ENCODE measurements at places on chromosomes 3 and 15.

- no peak for DNase-seq
These were observed 17.6 kb downstream of the TKT start for GRCh38 chr3:53238051-53238850.

DNA sequence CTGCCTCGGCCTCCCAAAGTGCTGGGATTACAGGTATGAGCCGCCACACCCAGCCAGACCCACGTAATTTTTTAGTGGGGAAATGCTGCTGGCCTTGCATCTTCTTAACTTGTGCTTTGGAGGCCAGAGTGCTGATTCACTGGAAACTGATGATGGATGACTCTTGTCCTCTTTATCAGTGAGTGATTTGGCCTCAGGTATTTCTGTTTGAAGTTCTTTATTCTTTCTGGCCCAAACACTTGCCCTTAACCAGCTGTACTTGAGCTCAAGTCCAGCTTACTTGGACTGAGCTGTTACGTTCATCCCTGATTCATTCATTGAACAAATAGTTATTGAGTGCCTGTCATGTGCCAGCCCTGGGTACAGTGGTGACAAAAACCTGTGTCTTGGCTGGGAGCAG lies 4.2 kb downstream of the PTPN23 start:
- DNase-seq, result no peak

- no peak for DNase-seq
These were observed 284.9 kb downstream of the UACA start for GRCh38 chr15:70478251-70478990.

DNA sequence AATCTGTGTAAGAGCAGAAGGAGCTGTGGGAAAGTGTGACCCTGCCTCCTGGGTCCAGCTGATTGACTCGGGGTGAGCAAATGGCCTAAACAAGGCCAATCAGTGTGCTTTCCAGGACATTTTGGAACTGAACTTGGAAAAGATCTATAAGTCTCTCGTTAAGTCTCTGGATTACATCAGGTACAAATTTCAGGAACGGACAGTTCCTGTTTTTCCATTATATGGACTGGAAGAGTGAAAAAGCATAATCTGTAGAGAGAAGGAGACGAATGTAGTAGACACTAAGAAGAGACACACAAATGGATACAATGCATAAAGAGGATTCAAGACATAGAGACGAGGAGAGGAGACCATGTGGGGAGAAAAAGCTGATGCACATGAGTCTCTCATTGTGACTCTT lies 167.3 kb downstream of the C3orf70 start:
- DNase-seq, result no peak

DNA sequence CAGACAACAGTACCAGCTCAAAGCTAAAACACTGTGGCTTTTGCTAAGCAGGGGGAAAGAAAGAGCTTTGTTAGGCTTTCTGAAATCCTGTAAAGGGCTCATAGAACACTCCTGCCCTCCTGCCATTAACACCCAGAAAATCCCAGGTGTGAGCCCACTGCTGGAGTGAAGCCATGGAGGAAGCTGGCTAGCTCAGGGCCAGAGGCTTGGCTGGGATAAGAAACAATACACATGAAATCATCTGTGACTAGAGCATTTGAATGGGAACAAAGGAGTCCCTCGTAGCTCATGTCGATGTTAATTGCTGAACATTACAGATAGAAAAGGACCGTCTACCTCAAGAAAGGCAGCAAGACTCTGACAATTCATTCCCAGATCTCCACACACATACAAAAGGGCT lies 23.5 kb downstream of the RUVBL1 start:
- no peak for DNase-seq

GRCh38 chr3:158804441-158804840 lies 2.6 kb downstream of the MFSD1 start:
- no peak for DNase-seq

GRCh38 chr3:135992072-135992471 lies 26.5 kb downstream of the PPP2R3A start:
- DNase-seq, result no peak

GRCh38 chr3:12501360-12502020 lies 17.2 kb downstream of the TSEN2 start:
- DNase-seq, result no peak

GRCh38 chr3:191329654-191330529 lies at the start of gene UTS2B:
UTS2B (minus strand) TSS chr3:191330526; CDS start chr3:191282189, 48,337 bp downstream.
- DNase-seq, result no peak

DNA sequence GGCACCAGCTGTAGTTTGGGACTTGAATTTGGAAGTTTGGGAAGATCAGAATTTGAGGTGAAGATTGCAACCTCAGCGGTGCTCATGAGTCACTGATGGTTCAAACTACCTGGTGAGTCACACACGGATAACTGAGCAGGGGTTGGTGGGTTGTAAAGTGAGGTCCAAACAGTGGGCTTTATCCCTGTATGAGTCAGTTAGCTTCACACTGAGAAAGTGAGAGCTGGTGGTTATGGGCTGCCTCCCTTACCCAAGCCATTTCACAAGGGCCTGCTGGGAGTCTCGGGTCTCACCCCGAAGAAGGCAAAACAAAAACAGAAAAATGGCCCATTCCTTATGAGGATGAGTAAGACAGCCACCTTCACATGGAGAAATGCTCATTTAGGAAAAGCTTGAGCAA lies 77.0 kb downstream of the ITGA11 start:
- no peak for DNase-seq

GRCh38 chr3:15331606-15332404 lies 581 bp downstream of the SH3BP5 start:
- DNase-seq, result no peak

GRCh38 chr3:39196671-39197356 lies 4.4 kb upstream of the XIRP1 start:
- DNase-seq, result no peak

DNA sequence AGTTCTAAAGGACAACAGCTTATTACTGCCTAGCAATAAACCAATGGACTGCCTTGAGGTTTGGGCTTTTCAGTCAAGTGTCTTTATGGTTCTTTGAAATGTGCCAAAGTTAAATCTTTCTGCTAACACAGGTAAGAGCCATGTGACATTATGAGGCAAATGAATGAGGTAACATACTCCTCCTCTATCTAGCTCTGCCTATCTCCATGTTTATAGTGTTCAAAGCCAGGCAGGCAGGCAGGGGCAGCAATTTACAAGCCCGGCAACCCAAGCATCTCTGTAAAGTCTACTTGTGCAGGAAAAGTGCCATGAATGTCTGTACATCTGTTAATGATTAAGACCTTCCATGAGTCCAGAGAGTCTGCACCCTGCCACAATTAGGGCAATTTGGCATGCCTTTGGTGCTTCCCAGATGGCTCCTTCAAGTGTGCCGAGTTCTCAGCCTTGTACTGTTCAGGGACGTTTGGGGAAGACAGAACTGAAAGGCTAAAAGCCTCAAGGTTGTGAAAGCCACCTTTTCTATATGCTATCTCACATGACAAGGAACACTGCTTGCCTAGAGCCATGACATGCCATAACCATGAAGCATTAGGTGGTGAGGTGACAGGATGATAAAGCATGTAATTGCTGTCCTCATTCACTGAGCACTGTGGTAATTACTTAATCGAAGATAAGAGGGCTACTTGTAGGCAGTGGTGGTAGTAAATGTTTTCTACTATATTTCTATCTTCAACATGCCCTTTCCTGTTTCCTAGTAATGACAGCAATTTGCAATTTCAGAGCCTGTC lies 41.4 kb upstream of the EIF1B start:
- DNase-seq, result no peak

DNA sequence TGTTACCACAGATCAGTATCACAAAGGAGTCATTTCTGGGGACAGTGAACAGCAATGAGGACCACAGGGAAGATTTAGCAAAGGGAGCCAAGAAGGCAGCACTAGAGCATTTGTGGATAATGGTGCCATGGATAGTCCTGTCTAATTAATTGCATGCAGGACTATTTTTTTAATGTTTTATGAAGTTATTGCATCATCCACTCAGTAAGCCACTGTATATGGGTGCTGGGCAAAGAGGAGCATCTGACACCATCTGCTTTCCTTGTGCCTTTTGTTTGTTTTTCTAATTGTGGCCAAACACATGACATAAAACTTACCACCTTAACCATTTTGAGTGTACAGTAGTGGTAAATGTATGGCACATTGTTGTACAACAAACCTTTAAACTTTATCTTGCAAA lies 301.1 kb upstream of the LRRFIP2 start:
- DNase-seq, result no peak

- no peak for DNase-seq
These were observed 100.5 kb downstream of the PDCD6IP start for GRCh38 chr3:33898901-33899300.

- DNase-seq, result no peak
These were observed 94.0 kb downstream of the CORO2B start for GRCh38 chr15:68672781-68673205.

DNA sequence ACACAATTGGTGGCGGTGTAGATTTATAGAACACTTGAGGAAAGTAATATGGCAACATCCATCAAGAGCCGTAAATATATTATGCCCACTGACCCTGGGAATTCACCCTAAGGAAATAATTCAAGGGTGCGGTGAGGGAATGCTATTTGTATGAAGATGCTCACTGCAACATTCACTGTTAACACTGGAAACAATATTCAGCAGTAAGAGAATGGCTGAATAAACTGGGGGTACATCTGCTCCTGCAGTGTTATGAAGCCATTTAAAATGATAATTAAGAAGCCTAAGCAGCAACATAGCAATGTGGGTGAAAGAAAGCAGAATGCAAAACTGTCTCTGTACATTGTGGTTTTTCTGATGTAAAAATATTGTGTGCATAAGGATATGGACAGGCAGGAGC lies 87.6 kb downstream of the RAB11A start:
- no peak for DNase-seq

- DNase-seq, result no peak
These were observed 12.1 kb downstream of the CORO2B start for GRCh38 chr15:68590721-68591389.

GRCh38 chr15:55589287-55589686 lies 1.1 kb upstream of the PYGO1 start:
- no peak for DNase-seq

DNA sequence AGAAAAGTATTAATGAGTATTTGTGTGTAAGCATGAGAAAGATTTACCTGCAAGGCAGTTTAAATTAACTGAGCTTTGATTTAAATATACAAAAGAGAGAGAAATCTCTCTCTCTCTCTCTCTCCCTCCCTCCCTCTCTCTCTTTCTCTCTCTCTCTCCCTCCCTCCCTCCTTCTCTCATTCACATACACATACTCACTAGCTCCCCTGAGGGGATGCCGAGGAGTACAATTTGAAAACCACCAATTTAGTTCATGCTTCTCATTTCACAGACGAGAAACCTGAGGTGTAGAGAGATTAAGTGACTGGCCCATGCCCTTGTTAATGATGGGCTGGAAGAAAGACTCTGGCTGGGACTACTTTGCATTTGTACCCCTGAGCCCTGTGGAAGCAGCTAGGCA lies 59.4 kb downstream of the MECOM start:
- no peak for DNase-seq

- DNase-seq, result no peak
These were observed 86.0 kb upstream of the GALNT15 start for GRCh38 chr3:16088496-16088895.

DNA sequence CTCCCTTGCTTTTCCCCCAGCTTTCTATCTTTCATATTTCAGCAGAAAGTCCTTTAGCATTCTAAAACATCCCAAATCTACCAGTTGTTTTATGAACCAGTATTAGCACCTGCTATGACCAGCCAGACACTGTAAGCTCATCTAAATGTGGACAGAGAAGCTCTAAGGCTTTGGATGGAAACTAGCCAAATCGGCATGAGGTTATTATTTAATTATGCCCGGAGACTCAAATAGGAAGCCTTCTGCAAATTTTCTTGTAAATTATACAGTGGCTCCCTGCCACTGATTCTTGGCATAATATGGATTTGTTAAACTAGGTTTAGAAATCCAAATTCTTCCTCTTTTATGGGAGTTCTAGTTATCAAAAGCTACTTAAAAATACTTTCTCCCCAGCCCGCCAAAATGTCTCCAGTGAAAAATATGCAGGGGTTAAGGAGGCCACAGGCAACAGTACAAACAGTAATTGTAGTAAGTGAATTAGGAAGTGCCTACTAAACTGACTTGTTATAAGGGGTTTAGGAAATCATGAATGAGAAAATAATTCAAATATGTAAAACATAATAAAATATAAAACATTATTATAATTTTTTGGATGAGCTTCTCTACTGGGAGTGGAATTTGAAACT lies 15.4 kb downstream of the MYH15 start:
- no peak for DNase-seq

DNA sequence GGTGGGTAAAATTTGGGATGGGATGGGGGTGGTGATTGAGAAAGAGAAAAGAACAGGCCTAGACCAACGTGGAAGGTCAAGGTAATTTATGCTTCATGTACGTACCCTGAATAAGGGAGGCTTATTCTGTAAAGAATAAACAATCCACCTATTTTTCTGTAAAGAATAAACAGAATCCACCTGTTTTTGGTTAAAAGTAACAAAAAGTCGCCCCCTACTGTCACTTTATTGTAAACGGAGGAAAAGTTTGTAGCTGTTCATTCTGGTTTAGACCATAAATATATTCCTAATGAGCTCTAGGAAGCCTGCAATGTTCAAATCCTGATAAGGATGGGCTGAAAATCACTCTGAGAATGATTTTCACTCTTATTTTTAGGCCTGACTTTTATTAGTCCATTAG lies 23.5 kb upstream of the SQOR start:
- no peak for DNase-seq

- no peak for DNase-seq
These were observed 24.9 kb downstream of the TXNRD3 start for GRCh38 chr3:126630020-126630419.

GRCh38 chr15:28921919-28922706 lies 36.3 kb downstream of the APBA2 start:
- no peak for DNase-seq

DNA sequence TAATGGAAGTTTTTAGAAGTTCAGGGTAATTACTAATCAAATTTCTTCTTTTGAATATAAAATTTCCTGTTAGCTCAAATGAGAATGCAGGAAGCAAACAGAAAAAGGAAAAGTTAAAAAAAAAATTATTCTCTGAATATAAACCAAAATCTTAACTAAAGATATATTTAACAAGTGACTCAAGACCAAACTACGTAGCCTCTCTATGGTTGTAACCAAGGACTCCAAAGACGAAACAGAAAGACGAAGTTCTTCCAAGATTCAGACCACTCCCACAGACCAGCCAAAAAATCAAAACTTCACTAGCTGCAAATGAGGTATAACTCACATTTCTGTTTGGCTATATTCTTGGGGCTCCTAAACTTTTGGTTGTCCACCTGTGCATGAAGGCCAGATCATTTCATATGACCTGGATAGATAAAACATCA lies 846.5 kb upstream of the ALCAM start:
- no peak for DNase-seq

DNA sequence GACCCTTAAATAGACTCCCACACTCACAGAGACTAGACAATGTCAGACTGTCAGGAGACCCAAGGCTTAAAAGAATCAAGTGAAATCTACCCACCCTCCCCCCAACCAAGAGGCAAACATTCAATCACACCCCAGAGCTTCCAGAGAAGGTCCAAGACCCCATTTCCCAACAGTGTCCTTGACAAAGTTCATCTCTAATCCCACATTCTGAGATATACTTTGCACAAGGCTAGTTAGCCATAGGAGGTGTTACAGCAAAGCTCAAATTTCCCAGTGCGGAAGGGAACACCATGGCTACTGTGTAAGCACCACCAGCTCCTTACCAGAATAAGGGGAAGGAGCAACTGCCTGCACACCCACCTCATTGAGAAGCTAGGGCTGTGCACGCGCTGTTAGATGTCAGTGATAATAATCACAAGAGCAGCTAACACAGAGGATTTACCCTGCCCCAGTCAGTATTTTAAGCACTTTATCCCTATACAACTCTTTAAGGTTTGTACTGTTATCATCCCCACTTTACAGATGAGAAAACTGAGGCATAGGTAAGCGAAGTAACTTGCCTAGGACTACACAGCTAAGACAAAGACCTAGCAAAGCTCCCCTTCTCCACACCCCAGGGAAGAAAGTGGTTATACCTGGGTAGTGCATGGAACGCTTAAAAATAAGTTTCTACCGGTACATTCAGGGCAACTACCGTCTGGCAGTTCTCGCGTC lies 17.3 kb downstream of the SPATA12 start:
- no peak for DNase-seq
